ENCODE measurements at places on chromosomes 5 and 9. TPM values are rescaled to one million over a fixed set of nuclear protein-coding genes. Genes with fewer than 3 reads are reported as not detected.

AFAP1L1 gene
- total RNA-seq: 8.3 TPM

LHX6 gene
- under 0.01 TPM for total RNA-seq

POLR1E gene
- total RNA-seq: 55.8 TPM

ACTL7B gene
- total RNA-seq: 0.11 TPM

GARIN3 gene
- total RNA-seq: not detected

HSPB3 gene
- 1.8 TPM for total RNA-seq

N4BP3 gene
- total RNA-seq: 1.1 TPM

LHX3 gene
- not detected for total RNA-seq

FCN1 gene
- not detected for total RNA-seq

SLC36A3 gene
- total RNA-seq: not detected

Data from uterine smooth muscle cell (primary cell).